ENCODE measurements at places on chromosomes 3 and 15.

GRCh38 chr3:149186219-149186618 lies 35.4 kb downstream of the CP start:
- no peak for DNase-seq

GRCh38 chr3:179375091-179375999 lies 27.8 kb downstream of the MFN1 start:
- no peak for DNase-seq

GRCh38 chr15:70516408-70517193 lies 246.8 kb downstream of the UACA start:
- DNase-seq = no peak

- DNase-seq = no peak
These were observed 760.4 kb downstream of the ZPLD1 start for GRCh38 chr3:103195216-103195615.

DNA sequence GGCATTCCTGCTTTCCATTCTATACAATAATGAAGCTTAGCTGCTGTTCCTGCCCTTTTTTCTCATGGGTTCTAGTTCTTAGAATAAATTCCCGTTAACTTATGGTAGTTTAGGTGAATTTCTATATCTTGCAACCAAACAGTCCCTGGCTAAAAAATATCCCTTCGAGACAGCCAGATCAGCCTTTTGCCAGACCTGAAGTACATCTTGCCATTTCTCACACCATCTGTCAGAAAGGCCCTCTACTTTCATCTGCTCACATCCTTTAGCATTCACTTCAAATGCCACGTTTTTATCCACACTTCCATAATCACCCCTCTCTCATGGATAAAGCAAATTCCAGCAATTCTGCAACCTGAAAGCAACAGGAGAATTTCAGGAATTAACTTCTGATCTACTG lies 145.4 kb downstream of the GAP43 start:
- no peak for DNase-seq

DNA sequence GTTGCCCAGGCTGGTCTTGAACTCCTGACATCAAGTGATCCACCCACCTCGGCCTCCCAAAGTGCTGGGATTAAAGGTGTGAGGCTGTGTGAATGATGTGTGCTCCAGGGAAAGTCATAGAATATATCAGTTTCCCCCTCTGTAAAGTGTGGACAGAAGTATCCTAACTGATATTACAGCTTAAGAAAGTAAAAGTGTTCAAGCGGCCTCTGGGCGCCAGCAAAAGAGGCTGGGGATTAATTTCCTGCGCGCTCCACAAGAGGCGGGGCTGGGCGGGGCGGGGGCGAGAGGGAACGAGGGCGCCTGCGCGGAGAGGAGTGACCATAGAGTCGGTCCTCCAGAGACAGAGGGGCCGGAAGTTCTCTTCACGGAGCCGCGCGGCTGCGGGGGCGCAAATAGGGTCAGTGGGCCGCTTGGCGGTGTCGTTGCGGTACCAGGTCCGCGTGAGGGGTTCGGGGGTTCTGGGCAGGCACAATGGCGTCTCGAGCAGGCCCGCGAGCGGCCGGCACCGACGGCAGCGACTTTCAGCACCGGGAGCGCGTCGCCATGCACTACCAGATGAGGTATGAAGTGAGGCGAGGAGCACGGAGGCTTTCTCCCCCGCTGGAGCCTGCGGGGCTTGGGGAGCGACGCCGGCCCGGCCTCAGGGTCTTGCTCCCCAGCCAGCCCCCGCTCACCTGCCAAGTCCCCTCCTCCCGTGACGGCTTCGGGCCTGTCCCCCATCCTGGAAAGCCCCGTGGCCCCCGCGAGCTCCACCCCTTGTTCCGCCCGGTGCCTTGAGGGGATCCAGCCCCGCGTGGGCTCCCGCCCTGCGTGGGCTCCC lies at the start of gene JAGN1:
Gene JAGN1, plus strand, starts transcription at position 362 of the 823 bp plus-strand sequence. Its CDS starts 113 bp downstream, at position 475.
- DNase-seq = peak; percentile 89

DNA sequence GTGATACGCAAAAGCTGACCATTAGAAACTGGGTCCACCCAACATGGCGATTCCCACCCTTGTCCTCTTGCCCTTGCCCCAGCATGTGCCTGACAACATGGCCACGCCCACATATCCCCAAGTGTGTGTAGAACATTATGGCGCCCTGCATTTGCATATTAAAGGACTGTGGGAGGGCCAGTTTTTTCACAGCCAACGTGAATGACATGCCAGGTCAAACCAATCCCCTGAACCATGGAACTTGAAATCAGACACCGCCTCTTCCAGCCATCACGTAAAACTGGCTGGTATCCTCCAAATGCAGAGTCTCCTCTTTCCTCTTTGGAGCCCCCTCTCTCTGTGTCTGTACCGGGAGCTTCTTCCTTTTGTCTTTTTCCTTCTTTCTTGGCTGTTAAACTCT lies 156.7 kb upstream of the EPHA6 start:
- no peak for DNase-seq

- DNase-seq = no peak
These were observed 11.6 kb downstream of the TTC21A start for GRCh38 chr3:39118931-39119660.

- no peak for DNase-seq
These were observed 3.6 kb downstream of the STIMATE start for GRCh38 chr3:52893723-52894122.

- DNase-seq = no peak
These were observed 367.5 kb upstream of the THBS1 start for GRCh38 chr15:39213385-39213840.

GRCh38 chr3:179772297-179772696 lies 119.5 kb downstream of the USP13 start:
- no peak for DNase-seq

DNA sequence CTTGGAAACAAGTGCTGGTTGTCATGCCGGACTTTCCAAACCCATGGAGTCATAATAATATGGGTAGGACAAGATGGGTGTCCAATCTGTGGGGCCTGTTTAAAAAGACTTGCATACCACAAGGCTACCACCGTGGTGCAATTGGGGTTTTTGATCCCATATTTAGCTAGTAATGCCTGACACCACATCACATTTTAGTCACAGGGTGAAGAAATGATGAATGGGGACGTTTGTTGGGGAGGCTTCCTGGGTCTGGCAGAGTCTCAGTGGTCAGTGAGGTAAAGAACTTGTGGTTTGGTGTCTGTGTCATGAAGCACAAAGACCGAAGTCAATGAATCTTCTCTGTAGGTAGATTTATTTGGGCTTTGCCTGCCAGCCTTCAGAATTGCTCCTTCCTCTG lies 31.0 kb downstream of the P3H2 start:
- no peak for DNase-seq
